NCI-H1092 (cell line): ENCODE measurements at places on chromosomes 7 and 10.

- DNase-seq, result no peak
These were observed 96.6 kb downstream of the UBE2H start for GRCh38 chr7:129855935-129856717.

GRCh38 chr10:48651293-48651692 is 33.4 kb upstream of the WDFY4 start:
- no peak for DNase-seq

DNA sequence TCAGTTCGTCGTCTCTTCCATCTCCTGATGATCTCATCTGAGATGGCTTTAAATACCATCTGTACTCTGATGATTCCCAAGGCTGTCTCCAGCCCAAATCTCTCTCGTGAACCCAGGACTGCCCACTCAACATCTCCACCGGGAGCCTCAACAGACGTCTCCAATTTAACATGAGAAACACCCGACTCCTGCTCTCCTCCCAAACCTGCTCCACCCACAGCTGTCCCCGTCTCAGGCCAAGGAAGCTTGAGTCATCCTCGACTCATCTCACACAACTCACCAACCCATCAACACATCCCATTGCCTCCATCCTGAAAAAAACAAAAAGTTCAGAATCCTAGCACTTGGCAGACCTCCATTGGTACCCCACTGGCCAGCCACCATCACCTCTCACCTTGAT is 29.7 kb upstream of the CALN1 start:
- no peak for DNase-seq

GRCh38 chr7:147639037-147639436 is 951.5 kb upstream of the C7orf33 start:
- DNase-seq, result no peak

DNA sequence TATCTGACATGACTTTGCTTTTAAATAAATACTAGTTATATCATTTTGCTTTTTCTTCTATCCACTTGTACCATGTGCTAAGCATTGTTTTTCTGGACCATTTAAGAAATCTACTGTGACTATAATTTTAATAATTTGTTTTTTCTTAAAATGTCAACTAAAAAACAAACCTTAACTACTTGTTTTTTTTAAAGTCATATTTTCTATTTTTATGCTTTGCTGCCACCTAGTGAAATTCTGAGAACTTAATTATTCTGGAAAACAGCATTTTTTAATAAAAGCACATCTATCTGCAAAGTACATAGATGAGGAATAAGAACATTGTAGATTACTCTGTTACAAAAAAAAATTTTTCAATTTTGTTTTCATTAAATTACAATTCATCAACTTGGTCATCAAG is 47.4 kb downstream of the ORC5 start:
- peak; percentile 19 for DNase-seq

DNA sequence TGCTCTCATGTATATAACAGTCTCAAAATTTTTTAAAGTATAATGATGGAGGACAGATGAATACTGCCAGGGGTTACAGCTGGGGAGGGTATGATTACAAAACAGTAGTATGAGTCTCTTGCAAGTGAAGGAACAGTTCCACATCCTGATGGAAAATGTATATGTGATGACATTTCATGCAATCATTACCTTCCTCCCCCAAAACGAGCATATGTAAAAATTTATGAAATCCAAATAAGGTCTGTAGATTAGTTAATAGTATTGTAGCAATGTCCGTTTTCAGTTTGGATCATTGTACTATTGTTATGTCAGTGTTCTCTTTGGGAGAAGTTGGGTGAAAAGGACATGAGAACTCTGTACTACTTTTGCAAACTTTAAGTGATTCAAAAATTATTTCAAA is 38.0 kb downstream of the DRGX start:
- no peak for DNase-seq

GRCh38 chr7:25665903-25666670 is 437.8 kb upstream of the NPVF start:
- no peak for DNase-seq

DNA sequence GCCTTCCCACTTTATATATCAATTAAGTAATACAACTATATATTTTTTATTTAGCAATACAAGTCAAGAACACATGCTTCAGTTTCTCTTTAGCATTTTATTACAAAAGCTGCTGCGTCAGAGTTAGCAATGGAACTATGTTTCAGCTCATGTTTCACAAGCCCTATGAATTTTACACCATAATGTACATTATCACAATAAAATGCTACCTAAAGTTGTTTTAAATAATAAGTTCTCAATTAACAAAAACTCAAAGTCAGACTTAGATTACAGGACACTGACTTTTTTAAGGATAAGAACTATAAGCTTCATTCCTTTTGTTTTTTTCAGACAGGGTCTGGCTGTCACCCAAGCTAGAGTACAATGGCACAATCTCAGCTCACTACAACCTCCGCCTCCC is 52.3 kb downstream of the EZH2 start:
- no peak for DNase-seq

DNA sequence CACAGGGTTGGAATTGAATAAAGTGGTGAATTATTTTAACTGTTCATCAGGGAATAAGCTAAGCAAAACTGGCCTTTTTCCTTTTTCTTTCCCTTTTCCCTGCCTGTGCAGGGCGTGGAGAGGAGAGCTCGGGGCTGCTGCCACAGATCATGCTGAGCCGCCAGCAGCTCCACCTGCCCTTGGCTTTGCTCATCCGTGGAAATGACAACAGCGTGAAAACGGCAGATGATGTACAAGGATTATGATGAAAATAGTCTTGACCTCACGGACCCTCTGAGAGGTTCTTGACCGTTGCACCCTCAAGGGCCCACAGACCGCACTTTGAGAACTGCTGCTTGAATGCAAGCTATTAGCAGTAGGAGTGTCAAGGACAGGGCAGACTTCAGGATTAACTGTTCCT is 10.6 kb downstream of the PPP2R2D start:
- DNase-seq, result no peak

- no peak for DNase-seq
These were observed 88.9 kb downstream of the ATE1 start for GRCh38 chr10:121838931-121839330.

DNA sequence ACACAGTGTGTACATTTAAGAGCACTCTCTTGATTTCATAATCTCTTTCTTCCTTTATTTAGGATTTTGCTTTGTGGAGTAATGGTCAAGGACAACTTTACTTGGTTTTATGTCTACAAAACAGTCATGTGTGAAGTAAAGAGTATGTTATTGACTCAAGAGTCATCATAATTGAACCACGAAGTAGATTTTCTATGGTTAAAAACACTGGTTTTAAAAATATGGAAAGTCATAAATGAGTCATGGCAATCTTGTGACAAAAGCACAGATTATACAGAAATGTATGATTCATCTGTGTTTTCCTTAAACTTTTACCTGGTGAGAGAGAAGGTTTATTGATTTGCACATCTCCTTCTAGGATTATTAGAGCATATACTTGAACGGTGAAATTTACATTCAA is 969.7 kb downstream of the GATA3 start:
- no peak for DNase-seq

GRCh38 chr10:90007226-90007625 is 305.8 kb downstream of the KIF20B start:
- DNase-seq, result no peak

GRCh38 chr10:33151344-33151864 is 183.1 kb downstream of the NRP1 start:
- no peak for DNase-seq

DNA sequence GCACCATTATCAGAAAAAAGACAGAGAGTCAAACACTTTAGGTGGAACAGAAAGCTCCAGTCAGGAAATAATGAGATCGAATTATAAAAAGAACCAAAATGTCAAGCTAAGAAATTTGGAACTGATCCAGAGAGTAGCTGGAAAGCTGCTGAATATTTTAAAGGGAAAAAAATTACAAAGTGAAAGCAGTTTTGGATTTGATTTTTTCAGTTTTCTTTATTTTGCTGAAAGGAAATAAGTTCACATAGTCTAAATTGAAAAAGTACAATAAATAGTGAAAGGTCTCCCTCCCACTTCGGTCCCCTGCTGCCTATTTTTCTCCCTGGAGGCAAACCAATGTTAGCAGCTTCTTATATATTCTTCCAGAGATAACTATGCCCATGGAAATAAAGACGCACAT is 11.3 kb upstream of the TOMM7 start:
- no peak for DNase-seq

- DNase-seq, result no peak
These were observed 3.3 kb downstream of the CRYGN start for GRCh38 chr7:151436446-151437158.

DNA sequence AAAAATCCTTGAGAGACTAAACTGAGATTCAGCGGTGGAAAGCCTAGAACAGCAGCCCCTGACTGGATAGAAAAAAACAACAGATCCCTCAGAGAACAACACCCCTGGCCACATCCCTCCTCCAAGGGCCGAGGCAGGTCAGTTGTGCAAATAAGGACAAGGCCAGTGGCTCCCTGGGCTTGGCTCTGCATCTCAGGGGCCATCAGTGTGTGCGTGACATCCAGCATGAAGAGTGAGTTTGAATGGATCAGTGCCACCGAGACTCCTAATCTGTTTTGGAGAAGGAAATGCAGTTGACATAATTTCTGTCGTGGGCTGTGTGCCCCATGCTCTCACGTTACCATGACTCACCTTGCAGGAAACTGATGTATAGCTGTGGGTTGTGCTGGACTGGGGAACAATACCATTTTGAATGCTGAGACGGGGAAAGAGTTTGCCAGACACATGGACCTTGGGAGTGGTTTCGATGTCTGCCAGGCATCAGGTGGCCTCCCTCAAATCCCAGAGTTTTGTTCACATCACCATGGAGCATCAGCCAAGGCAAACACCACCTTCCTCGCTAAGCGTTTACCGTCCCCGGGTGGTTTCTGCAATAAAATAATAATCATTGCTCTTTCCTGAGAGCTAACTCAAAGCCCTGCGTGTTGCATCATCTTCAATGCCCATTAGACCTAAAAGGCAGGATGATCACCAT is 153.2 kb upstream of the FZD8 start:
- peak; percentile 21 for DNase-seq

DNA sequence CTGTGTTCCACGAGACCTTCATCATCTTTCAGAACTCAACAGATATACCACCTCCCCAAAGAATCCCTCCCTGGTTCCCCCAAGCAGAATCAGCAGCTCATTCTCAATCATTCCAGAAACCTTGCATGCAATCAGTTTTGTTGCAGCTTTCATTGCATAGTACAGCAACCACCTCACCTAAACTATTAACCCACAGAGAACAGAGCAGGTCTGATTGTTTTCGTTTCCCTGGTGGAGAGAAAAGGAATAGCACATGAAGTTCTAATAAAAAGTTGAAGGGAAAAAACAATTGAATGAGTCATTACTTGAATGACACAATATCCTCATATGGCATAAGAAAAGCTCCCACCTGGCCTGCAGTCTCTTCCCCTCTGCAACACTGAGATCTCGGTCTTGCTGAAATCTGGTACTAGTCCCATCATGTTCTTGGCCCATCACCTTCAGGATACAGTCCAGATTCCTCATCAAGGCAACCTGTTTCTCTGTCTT is 147.1 kb upstream of the GDF10 start:
- DNase-seq, result no peak

GRCh38 chr7:50723888-50724287 is 58.8 kb downstream of the GRB10 start:
- DNase-seq, result no peak

DNA sequence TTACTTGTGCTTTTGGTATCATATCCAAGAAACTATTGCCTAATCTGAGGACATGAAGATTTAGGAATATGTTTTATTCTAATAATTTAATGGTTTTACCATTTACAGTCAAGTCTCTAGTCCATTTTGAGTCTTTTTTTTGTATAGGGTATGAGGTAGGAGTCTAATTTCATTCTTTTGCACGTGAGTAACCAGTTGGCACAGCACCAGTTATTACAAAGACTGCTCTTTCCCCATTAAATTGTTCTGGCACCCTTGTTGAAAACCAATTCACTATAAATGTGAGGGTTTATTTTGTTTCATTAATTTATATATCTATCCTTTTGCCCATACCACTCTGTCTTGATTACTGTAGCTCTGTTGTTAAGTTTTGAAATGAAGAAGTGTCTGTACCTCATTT is 381.6 kb downstream of the SUGCT start:
- no peak for DNase-seq

- no peak for DNase-seq
These were observed 205.0 kb upstream of the KCTD7 start for GRCh38 chr7:66423729-66424128.

DNA sequence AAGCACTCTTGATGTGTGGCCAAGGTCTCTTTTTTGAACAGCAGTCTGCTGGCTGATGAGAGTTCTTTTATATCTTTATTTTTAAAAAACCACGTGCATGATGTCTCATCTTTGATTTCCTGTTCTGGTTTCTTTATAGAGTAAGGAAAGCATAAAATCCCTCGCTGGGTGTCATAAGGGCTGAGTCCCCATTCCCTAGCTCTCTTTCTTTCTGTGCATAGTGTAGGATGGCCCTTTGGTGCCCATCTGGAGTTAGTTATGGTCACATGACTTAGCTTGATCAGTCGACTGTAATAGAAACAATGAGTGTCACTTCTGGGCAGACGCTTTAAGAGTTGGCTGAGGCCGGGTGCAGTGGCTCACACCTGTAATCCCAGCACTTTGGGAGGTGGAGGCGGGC is 38.5 kb downstream of the GHRHR start:
- DNase-seq, result no peak

DNA sequence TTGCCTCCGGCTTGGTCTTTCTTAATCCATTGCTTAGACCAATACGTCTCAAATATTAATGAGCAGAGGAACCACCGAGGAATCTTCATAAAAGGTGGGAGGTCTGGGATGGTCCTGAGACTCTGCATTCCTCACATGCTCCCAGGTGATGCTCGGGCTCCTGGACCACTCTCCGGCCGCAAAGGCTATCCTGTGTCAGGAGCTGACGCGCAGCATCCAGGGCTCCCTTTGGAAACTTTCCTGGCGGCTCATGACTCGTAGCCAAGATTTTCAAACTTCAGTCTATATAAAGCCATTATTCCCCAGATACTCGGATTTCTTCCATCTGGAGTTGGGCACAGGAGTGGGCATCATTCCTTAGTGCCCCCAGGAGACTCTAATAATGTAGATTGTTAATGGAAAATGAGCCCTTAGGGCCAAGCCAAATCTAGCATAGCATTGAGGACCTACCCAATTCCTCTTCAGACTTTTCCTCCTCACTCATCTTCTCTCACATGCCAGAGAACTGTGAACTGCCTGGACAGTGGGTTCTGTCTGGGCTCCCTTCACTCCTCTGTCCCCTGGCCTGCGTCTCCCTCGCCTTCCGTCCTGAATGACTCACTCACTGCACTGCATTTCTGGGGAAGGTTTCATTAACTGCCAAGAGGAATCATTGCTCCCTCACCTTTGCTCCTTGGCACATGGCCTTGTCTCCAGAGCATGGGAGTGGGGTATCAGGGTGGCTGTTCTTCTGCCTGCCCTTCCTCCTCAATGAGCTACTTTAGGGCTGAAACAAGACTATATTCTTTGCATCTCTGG is 89.3 kb downstream of the MKI67 start:
- DNase-seq, result no peak

GRCh38 chr7:3482147-3482921 is 181.3 kb downstream of the SDK1 start:
- peak; percentile 22 for DNase-seq

- no peak for DNase-seq
These were observed 283.0 kb downstream of the BBS9 start for GRCh38 chr7:33412331-33412730.
